Tibial nerve (tissue), 4 donors: ENCODE measurements at places on chromosomes 11 and 22. TPM values are rescaled to one million over a fixed set of nuclear protein-coding genes. Genes with fewer than 3 reads are reported as not detected.

ALG8 gene
- total RNA-seq = 24.9 TPM

FOLR2 gene
- total RNA-seq = 27.8 TPM

APOA5 gene
- not detected for total RNA-seq

C22orf15 gene
- total RNA-seq = 0.44 TPM

RAG2 gene
- not detected for total RNA-seq

SLC22A12 gene
- not detected for total RNA-seq

CD3D gene
- 1.1 TPM for total RNA-seq
